GM12892 (cell line): ENCODE measurements at places on chromosomes 4 and X.

GRCh38 chr4:73721435-73721834, 18.9 kb upstream of the CXCL8 start:
- DNase-seq, result no peak

DNA sequence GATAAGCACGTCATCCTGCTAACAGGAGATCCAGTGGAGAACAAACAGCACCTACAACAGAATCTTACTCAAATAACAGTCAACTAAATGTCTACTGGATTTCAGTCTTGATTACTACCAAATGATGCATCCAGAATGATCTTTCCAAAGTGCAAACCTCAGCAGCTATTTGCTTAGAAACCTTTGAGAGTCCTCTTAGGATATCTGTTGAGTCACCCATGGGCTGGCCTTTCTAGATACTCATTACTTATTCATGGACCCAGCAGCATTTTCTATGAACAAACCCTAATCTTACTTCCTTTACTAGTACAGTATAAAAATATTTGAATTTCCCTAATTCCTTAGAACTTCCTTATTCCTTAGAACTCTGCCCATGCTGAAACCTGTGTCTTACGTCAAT, 118.5 kb upstream of the PABPC4L start:
- DNase-seq, result no peak

DNA sequence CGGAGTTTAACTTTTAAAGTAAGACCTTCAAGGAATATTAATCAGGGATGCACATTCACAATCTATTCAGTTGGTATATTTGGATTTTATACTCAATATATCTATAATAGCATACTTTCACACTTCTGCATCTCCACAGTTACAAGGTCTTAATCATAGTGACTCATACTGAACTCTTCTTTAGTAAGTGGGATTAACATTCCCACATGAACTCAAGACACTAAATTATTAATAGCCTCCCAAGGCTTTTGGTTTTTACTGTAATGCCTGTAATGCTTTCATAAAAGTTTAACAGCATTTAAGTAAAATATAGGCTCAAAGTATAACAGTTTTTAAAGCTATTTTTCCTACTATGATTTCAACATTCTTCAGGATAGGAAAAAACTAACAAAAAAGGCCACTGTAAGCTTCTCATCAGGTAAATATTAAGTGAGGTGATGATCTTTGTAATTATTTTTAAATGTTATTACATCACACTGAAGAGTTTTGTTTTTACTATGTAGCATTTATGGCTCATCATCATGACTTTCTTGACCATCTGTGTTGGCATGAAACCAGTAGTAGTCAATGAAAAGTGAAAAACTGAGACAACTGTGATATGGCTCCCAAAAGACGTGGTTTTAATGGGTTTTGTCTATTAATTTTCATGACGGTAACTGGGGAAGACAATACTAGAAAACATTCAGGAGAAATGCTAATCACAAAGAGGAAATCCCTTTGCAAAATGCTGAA, 91.5 kb upstream of the GALNT7 start:
- no peak for DNase-seq

DNA sequence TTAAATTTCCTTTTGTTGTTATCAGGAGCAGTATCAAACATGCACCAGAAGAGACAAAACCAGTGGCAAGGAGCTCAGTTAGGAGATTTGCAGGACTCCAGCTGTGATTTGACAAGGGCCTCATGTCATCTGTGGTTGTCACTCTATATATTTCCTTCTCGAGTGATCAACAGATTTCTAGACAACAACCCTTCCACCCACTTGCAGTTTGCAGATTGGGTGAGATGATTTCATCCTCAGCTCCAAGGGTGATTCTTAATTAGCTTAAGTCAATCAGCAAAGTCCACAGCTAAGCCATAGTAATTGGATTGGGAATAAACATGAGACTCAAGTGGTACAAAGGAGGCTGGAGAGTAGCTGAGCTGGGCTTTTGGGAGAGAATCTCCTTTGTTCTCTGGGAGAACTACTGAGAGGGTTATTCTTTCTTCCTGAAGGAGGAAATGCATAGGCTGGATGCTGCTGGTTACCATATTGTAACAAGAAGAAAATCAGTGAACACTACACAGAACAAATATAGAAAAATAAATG, 192.8 kb downstream of the PPARGC1A start:
- no peak for DNase-seq

DNA sequence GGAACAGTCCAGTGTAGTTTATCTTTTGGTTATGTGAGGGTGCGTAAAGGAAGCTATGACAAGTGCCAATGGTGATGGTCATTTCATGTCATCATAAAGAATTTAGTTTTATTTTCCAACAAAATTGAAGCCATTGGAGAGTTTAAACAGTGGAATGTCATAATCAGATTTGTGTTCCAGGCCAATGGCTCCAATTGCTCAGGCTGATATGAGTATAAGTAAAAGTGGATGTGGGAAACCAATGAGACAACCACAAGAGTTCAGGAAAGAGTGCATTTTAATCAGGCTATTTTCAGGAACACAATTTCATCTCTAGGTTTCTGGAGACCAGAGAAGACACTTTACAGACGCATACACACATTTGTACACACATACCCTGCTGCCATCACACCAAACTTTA, 20.7 kb downstream of the SPANXC start:
- DNase-seq, result no peak

GRCh38 chr4:41178372-41179370, 35.7 kb downstream of the APBB2 start:
- no peak for DNase-seq

DNA sequence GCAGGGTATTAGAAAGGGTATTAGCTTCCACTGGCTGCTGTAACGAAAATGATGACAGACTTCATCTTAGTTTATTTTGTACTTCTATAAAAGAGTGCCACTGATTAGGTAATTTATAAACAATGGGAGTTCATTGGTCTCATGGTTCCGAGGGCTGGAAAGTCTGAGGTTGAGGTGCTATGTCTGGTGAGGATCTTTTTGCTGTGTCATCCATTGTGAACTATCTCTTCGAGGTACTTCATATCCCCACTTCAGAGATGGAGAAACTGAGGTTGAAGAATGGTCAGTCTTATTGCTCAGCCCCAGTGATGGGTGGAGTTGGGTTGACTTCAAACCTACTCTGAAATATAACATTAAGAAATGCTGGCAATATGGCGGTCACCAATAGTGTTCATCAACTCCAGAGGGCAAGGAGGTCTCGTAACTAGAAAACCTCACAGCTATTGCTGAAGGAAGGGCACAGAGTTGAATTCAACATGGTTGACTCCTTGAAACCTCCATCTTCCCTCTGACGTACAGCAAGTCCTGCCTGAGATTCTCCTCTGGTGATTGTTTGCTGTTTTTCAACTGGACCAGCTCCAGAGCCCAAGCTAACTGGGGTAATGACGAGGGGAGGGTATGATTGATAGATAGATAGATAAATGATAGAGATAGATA, 53.6 kb upstream of the SHOX start:
- no peak for DNase-seq

- DNase-seq, result no peak
Measured at GRCh38 chr4:9924750-9925149, 96.5 kb downstream of the SLC2A9 start.

DNA sequence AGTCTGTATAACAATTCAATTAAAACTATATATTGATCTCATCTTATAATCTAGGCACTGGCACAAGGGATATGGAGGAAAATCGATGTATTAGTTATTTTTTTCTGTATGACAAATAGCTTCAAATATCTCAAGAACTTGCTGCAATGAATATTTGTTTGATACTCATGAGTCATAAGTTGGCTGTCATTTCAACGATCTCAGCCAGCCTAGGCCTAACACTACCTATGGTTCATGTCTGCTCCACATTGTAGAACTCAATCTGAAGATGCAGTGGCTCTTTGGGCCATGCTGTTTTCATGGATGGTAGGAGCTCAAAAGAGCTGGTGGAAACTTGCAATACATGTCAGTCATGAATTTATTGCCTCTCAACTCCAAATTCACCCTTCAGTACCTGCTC, 44.7 kb downstream of the MAGEB17 start:
- DNase-seq, result no peak
